ENCODE measurements at places on chromosomes 5 and 9.

- DNase-seq = no peak
Observed at GRCh38 chr5:90558344-90559192, at the start of gene ADGRV1. TSS of gene ADGRV1 (plus strand) at chr5:90558797. CDS start at chr5:90558896, 99 bp downstream.

- no peak for DNase-seq
Observed at GRCh38 chr9:87002517-87002916, 55.2 kb upstream of the GAS1 start.

DNA sequence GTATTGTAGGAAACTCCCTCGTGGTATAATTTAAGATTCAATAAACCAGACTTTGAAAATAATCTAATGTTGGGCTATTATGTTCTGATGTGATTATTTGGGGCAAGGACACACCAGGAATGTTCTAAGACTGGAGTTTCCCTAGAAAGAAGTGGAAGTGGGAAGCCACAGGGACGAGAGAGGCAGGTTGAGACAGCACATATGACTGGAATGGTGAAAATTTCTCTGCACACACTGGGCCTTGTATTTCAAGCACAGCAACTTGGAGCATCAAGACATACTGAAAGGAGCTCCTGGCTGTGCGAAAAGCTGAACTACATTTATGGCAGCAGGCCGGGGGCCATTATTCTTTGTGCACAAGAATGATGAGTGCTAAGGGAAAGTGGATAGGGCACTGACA lies 98.2 kb downstream of the CETN3 start:
- DNase-seq = no peak

GRCh38 chr5:137374110-137374714 lies 124.9 kb downstream of the SPOCK1 start:
- no peak for DNase-seq

- DNase-seq = no peak
Observed at GRCh38 chr9:21155501-21155900, 11.0 kb downstream of the IFNA21 start.

- DNase-seq = no peak
Observed at GRCh38 chr9:135962696-135963307, 1.6 kb upstream of the UBAC1 start.

DNA sequence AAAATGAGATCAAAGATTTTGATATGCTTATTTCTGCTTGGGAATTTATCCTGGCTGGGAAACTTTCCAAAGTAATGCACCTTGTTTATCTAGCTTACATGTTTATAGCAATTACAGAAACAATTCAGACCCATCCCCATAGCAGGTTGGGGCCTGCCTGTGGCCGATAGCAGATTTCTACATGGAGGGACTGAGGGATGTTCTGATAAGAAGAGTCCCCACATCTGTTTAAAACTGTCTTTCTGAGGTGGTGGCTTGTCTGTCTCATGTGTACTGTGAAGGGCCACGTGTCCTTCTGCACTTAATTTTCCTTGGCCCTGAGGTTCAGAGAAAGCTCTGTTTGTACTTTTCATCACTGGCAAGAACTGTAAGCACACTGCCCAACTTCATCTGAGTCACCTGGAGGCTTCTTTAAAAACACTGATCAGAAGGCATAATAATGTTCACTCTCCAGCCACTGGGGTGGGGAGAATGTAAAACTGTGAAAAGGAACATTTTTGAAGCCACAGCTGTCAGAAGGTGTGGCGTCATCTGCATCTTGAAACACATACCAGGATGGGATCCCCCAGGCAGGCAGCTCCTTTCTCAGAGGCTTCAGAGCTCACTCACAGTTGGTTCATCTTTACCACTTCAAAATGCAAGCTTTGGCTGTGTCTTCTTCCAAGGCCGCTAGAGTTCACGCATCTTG lies 80.3 kb downstream of the MAP1B start:
- DNase-seq = no peak

DNA sequence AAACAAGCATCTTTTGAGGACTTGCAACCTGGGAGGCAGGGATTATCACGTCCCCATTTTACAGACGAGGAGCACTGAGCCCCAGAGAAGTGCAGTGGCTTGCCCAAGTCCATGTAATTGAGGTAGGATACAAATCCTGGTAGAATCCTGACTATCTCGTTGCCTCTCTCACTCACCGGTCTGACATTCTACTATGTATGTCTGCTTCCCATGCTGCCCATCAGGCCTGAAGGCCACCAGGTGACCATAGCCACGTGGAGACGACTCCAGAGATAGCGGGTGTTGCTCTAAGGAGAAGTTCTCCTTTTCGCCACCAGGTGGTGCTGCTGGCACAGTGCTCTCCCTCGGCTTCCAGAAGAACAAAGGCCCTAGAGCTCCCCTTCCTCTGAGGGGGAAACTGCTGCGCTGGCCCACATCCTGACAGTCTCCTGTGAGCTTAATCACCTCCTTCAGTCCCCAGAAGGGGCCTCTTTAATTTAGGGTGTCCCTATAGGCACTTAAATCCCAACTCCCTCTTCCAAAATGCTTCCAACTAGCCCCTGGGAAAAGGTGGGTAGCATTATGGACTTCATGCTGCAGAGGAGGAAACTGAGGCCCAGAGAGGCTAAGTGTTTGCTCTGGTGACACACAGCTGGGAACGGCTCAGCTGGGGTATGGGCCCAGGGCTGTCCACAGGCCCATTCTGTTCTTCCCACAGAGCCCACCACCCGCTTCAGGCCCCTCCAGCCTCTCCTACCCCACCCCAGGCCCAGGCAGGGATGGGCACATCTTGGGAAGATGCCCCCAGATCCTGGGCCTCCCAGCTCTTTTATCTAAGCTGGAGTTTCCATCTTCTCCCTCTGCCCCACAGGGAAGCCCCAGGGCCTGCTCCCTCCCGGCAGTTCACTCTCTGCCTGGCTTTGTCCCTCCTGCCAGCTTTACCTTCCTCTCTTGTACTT lies 6.4 kb downstream of the SLC34A1 start:
- no peak for DNase-seq

- DNase-seq = no peak
Observed at GRCh38 chr5:17803971-17804370, 169.7 kb downstream of the TAF11L14 start.

DNA sequence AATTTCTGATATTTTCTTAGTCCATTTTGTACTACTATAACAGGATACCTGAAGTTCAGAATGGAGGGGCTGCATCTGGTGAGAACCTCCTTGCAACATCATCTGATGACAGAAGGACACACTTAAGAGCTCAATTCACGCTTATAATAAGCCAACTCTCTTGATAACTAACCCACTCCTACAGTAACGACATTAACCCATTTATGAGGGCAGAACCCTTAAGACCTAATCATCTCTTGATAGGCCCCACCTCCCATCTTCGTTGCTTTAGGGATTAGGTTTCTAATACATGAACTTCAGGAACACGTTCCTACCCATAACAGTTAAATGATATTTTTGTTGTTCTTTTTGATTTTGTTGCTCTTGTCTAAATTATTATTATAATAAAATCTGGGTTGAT lies 69.4 kb downstream of the TNPO1 start:
- DNase-seq = no peak

GRCh38 chr5:9818340-9818845 lies 188.2 kb upstream of the TAS2R1 start:
- no peak for DNase-seq

- DNase-seq = no peak
Observed at GRCh38 chr5:163964671-163965070, 459.3 kb downstream of the MAT2B start.

DNA sequence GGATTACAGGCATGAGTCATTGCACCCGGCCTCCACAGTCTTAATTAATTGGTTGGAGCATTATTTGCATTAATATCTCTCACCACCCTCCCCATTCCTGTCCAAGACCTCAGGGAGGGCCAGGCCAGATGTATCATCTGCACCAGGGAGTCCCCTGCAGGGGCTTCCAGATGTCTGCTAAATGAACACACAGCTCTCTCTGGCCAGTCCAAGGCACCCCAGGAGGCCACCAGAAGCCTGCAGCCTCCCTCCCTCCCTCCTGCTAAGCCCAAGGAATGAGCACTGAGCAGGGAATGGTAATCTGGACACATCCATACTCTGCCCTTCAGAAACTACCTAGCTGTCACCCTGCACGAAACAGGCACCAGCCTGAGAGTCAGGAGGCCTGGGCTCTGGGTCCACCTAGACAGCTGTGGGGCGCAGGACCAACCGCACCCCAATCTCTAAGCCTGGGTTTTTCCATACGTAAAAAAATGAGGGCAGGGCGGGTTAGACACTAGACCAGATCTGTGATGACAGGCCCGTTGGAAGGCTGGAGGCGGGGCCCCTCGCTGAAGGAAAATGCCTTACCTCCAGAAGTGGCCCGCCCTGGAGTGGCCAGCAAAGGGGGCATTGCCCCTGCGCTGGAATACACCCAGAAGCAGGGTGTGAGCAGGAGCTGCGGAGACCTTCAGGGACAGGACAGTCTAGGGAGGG lies 8.3 kb downstream of the CIZ1 start:
- no peak for DNase-seq

DNA sequence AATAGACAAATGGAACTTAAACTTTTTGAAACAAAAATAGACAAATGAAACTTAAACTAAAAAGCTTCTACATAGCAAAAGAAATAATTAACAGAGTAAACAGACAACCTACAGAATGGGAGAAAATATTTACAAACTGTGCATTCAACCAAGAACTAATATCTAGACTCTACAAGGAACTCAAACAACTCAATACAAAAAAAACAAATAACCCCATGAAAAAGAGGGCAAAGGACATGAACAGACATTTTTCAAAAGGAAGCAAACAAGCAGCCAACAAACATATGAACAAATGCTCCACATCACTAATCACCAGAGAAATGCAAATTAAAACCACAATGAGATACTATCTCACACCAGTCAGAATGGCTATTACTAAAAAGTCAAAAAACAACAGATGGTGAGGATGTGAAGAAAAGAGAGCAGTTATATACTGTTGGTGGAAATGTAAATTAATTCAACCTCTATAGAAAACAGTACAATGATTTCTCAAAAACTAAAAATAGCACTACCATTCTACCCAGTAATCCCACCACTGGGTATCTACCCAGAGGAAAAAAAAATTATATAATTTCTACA lies 170.8 kb upstream of the RGMB start:
- DNase-seq = no peak

DNA sequence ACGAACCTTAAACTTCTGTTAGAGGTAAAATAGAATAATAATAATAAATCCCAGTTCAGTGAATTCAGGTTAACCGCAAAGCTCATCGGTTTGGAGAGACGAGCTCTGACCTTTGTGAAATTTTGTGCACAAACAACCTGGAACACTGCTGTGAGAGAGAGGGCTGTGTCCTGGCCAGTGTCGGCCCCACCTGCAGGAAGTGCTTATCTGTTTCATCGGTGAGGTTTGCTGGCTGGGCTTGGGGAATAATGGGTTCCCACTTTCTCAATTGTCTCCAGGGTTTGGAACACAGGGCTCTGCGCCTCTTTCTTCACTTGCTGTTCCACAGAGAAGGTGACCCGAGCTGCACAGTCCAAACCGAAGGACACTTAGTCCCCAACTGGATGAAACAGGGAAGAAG lies 19.3 kb upstream of the CLPTM1L start:
- DNase-seq = no peak

GRCh38 chr5:62909326-62909725 lies 330.7 kb downstream of the LRRC70 start:
- DNase-seq = no peak

DNA sequence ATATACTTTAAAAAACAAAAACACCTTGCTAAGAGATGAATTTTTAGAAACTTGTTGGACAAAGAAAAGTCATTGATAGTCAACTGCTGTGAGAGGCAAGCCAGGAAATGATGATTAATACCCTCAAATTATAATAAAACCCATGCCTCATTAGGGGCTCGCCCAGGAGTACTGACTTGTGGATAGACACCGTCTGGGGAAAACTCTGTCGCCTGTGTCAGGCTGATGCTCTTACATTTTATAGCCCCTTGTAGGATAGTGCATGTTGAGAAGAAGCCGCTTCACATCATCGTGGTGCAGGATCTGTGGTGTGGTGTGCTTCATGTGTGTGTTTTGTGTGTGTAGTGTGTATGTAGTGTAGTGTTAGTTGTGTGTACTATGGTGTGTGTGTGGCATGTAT lies 39.1 kb downstream of the SYK start:
- DNase-seq = no peak
